ENCODE measurements at places on chromosomes 1 and 21. TPM values are rescaled to one million over a fixed set of nuclear protein-coding genes. Genes with fewer than 3 reads are reported as not detected.

- DNase-seq, result no peak
These were observed 65.1 kb downstream of the RIPK4 start for GRCh38 chr21:41701749-41702148.

GRCh38 chr1:28646040-28646439 lies 2.4 kb upstream of the RNU11 start:
- DNase-seq, result no peak

GRCh38 chr1:7366955-7367665 lies 404.0 kb upstream of the VAMP3 start:
- no peak for DNase-seq

The TRIM17 gene
- 2.3 TPM for total RNA-seq
